ENCODE measurements at places on chromosomes 6 and 20.

GRCh38 chr6:157555455-157556143 is 174.6 kb downstream of the ZDHHC14 start:
- no peak for DNase-seq

DNA sequence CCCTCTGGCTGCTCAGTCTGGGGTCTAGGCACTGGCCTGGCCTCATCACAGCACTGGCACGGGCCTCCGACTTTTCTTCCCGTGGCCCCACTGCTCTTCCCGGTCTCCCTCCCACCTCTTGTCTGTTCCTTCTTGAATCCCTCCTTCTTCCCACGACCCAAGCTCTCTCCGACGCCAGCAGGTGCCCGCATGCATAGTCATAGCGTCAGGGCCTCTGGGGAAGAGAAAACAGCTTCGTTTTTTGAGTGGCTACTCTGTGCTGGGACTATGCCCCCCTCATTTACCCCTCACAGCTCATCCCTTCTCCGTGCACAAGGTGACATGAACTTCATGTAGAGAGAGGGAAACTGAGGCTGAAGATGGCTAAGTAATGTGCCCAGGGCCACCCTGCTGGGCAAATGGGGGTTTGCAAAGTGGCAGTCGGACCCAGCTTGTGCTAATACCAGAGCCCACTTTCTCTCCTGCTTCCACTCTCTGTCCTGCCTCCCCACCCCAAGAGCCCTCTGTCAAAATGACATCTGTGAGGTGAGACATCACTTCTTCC is 59.2 kb downstream of the SYNJ2 start:
- no peak for DNase-seq

- DNase-seq, result no peak
Observed at GRCh38 chr6:39037082-39037508, 11.5 kb upstream of the GLP1R start.

DNA sequence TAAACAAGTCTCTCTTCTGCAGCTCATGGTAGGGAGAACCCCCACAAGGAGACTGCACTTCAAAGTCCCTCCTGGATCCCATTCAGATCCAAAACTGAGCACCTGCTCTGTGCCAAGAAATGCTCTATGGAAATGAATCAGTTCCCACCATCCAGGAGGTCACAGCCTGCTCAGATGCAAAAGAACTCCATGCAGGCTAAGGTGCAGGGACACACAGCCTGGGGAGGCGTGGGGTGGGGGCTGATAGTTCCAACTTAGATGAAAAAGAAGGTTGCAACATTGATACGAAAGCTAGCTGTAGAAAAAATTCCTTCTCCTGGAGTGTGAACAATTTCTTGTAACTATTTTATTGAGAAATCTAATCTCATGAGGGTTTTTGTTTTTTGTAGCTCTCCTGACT is 111.0 kb upstream of the TMEM170B start:
- DNase-seq, result no peak

DNA sequence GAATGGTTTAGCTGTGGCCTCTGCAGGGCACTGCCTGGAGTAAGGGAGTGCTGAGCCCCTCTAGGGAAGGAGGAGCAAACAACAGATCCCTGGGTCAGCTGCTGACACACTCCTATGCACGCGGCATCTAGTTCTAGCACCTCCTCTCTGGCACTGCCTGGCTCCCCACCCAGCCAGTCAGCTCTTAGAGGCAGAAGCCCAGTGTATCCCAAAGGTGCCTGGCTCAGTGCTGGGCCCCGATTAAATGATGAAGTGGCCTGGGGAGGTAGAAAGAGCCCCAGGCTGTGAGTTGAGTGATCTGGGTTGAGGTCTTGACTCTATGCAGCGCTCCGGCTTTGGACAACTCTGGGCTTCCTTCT is 7.6 kb upstream of the VEGFA start:
- no peak for DNase-seq

GRCh38 chr6:16773362-16773761 is 12.1 kb upstream of the ATXN1 start:
- no peak for DNase-seq

DNA sequence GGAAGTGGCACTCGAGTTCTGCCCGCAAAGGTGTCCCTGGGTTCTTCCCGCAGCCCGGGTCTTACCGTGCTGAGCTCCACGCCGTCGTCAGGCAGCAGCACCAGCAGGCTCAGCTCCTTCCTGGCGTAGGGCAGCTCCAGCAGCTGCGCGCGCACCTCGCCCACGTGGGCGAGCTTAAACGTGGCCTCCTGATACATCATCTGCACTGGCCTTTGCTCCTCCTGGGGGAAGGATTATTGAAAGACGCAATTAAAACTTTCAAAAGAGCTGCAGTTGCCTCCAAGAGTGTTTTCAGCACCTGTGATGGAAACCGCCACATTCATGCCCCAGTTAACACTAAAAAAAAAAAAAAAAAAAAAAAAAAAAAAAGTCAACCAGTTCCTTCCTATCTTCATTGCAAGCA is 11.3 kb downstream of the SERPINB9 start:
- DNase-seq, result peak; percentile 73

DNA sequence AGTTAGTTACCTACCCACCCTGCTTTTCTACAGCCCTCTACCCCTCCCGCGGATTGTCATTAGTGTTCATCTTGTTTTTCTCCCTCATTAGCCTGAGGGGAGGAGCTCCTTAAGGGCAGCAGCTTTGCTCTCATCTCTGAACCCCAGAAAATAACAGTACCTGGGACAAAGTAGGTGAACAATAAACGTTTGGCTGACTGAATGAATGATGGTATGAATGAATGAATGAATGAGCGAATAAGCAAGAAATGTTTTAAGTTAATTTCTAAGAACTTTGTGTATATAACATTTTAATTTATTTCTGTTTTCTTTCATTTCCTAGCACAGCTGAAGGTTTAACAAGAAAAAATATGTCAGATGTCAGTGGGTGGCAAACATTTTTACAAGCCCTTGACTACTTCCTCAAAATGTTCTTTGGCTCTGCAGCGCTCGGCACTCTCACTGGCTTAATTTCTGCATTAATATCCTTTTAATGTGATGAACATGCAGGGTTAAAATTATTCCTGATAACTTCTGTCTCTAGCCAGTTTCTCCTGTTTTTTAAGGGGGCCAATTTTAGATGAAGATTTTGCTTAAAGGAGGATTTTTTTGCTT is 50.1 kb downstream of the SLC9A8 start:
- no peak for DNase-seq

- no peak for DNase-seq
Observed at GRCh38 chr20:34527016-34527415, 10.8 kb downstream of the DYNLRB1 start.
